T-helper 17 cell (primary cell): ENCODE measurements at places on chromosomes 12 and 14.

DNA sequence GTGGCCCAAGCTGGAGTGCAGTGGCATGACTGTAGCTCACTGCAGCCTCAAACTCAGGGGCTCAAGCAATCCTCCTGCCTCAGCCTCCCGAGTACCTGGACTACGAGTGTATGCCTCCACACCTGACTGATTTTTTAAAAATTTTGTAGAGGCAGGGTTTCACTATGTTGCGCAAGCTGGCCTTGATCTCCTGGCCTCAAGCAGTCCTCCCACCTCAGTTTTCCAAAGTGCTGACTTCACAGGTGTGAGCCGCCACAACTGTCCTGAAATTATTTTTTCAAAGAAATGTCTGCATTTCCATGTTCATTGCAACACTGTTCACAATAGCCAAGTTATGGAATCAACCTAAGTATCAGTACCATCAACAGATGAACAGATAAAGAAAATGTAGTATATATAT lies 111.4 kb downstream of the FOXA1 start:
- H3K4me3 ChIP-seq, result no peak overlapping the region
- H3K4me1 ChIP-seq, result no peaks in the 10 kb centered on the region
- no peak for DNase-seq
- no peaks in the 10 kb centered on the region for H3K36me3 ChIP-seq

DNA sequence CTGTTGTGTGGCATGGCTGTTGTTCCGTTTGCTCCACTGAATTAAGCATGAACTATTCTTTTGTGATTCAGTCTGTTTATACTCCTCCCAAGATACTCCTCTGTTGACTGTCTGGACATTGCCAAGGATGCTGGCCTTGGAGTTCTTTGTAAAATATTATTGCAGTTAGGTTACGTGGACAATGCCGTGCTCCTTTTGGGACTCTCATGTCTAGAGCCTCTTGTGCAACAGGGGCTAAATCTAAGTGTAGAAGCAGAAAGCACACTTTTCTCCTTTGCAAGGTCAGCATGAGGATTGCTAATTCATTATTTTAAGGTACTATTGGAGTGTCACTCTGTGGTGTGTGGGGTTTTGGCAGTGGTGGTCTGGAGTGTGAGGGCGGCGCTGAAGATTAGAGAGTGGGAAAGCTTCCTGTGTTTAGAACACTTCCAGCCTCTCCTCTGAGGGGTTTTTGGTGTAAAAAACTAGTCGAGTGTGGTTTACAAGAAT lies 125.4 kb downstream of the SAMD4A start:
- H3K36me3 ChIP-seq, result peaks cover 6% of the 10 kb centered on the region
- H3K4me3 ChIP-seq, result no peak overlapping the region

GRCh38 chr14:59463787-59464485 lies 1.2 kb downstream of the GPR135 start:
- H3K27ac ChIP-seq, result peak overlapping the region; percentile 59
- H3K27me3 ChIP-seq, result peaks cover 8% of the 10 kb centered on the region
- no peak for DNase-seq
- peaks cover 11% of the 10 kb centered on the region for H3K4me1 ChIP-seq

GRCh38 chr14:104681689-104682074 lies 7.7 kb upstream of the INF2 start:
- no peak overlapping the region for H3K4me3 ChIP-seq
- no peak overlapping the region for H3K27ac ChIP-seq
- no peak for DNase-seq
- H3K36me3 ChIP-seq, result no peaks in the 10 kb centered on the region
- peaks cover 28% of the 10 kb centered on the region for H3K4me1 ChIP-seq

DNA sequence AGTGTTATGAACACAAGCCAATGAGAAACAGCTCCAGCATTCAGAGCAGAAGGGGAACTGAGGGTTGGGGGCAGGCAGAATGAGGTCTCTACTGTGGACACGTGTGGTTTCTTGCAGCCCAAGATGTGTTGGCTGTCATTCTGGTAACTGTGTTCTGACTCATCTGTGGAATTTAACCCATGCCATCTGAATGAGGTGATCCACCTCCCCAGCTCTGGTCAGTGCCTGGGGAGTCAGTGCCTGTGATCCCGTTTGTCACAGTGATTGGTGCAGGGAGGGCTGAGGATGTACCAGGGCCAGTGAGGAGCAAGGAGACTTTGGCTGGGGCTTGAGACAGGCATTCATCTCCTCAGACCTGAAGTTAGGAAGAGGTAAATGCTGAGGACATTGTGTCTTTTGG lies 216.8 kb downstream of the MSRB3 start:
- H3K27ac ChIP-seq, result no peak overlapping the region
- H3K4me3 ChIP-seq, result no peak overlapping the region
- DNase-seq, result no peak
- peaks cover 7% of the 10 kb centered on the region for H3K27me3 ChIP-seq

GRCh38 chr14:100058777-100059437 lies 6.3 kb upstream of the EVL start:
- DNase-seq, result no peak
- H3K27ac ChIP-seq, result peak overlapping the region; percentile 99
- H3K4me3 ChIP-seq, result peak overlapping the region; percentile 58
- no peaks in the 10 kb centered on the region for H3K36me3 ChIP-seq
- no peaks in the 10 kb centered on the region for H3K27me3 ChIP-seq

- DNase-seq, result peak; percentile 13
- peaks cover 28% of the 10 kb centered on the region for H3K4me1 ChIP-seq
- no peaks in the 10 kb centered on the region for H3K27me3 ChIP-seq
- peak overlapping the region; percentile 84 for H3K4me3 ChIP-seq
Observed at GRCh38 chr12:11545484-11546330, 103.8 kb upstream of the ETV6 start.
